Renal cortical epithelial cell (primary cell): ENCODE measurements at places on chromosomes 2 and 18. TPM values are rescaled to one million over a fixed set of nuclear protein-coding genes. Genes with fewer than 3 reads are reported as not detected.

GRCh38 chr2:162056796-162057399 lies 17.1 kb downstream of the DPP4 start:
- peak; percentile 79 for DNase-seq

DNA sequence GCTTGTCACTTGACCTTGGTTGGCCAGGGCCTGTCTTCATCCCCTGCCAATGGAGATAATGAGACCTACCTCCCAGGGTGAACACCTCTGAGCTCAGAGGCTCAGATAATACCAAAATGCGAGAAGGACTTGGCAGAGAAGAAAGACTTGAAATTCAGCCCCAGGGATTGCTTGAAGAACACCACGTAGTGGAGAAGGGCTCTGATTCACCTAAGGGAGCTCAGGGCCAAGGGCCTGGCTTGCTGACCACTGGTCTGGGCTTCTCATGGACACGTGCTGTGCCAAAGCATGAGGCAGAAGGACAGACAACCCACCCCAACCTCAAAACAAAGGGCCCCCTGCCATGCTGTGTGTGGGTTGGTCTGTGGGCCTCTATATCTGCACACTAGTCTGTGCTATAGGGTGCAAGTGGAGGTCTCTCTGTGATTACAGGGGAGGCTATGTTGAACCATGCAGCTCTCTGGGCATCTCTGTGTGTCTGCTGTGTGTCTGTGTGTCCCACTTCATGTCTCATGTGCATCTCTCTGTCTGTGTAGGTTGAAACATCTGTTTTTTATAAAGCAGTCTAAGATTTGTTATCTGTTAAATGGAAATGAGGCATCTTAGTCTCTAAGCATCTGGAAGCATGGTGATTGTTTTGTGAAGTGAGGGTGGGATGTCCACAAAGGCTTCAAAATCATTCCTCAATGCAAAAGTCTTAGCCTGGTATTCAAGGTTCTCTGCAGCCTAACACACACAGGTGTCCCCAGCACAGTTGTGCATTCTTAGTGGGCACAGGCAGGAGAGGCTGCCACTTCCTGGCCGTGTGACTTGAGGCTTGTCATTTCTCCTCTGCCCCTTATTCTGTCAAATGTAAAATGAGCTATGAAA lies 61.0 kb upstream of the EPAS1 start:
- no peak for DNase-seq

DNA sequence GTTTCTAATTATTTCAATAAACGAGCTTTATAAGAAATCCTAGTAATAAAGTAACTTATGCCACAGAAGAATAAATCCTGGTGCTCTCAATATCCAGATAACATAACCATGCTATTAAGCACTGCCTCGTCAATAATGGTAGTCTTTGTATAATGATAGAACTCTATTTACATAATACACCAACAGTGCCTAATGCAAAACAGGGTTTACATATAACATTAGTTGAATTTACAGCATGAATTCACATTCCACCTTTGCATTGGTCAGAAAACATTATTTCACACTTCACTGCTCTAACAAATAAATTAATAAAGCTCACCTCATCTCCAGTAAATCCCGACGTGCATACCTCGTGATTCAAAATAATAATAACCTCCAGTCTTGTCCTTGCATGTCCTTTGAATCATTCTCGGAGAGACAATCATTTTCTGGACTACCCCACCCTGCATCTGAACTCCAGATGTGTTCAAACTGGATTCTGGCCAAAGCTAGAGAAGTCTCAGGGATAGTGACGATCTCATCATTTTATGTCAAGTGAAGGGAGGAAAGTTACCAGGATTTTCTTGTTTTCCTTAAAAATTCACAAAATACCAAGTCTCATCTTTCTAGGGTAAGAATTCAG lies 189.2 kb downstream of the NCKAP5 start:
- no peak for DNase-seq

Gene SP9
- not detected in 2 replicates for total RNA-seq

DNA sequence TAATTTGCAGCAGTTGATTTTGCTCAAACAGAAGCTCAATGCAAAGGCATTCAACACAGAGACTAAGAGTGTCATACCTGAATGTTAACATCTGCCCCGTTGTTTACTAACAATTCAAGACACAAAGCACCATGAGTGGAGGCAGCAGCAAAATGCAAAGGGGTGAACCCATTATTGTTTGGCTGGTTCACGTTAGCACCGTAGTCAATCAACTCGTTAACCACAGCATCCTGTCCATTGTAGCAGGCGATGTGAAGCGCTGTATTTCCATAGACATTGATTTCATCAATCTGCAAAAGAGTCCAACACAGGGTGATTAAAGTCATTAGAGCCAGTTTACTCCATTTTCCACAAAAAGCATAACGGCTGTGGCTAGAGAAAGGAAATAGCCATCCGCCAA lies 189.3 kb downstream of the ANKRD44 start:
- DNase-seq = no peak

GRCh38 chr18:49894517-49895226 lies 81.3 kb upstream of the ACAA2 start:
- DNase-seq = no peak

DNA sequence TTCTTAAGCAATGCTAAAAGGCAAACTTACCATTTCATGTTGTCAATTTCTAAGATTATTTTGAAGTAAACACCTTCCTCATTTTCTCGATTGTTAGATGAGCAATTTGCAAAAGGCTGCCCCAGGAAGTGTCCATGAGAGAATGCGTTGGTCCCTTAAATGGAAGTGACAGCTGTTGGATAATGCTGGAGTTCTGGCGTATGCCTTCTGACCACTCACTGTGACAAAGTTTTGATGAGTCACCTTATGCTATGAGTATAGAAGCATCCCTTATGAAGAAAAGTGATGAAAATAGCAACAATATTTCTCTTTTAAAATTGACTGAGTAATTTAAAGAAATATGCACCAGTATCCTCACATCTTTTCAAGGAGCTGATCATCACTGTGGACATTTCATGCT lies 1497.5 kb downstream of the DPP10 start:
- DNase-seq = no peak

GRCh38 chr2:73133566-73134197 lies 20.9 kb upstream of the RAB11FIP5 start:
- no peak for DNase-seq

Gene NDUFS1
- 188 and 301 TPM in 2 replicates for total RNA-seq

Gene B3GNT7
- total RNA-seq = 4.0 and 4.5 TPM in 2 replicates

GRCh38 chr2:182166406-182166805 lies 180.8 kb downstream of the PPP1R1C start:
- no peak for DNase-seq

DNA sequence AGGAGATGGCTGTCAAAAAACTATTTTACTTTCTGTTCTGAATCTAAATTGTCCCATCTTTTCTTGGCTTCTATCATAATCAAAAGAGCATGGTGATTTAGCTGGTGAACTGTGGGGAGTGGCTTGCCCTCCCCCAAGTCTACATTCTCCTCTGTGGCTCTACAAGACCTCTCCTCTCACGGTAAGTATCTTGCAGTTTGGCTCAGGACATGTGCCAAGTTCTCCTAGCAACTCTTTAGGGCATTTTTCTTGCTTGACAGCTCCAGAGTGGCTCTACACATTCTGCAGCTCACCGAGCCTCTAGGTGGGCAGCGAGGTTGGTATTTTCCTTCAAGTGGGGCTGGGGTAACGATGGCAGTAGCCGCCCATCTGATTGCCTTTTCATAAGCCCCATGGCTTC lies 29.1 kb downstream of the SLC4A5 start:
- DNase-seq = no peak

Gene ACOXL
- 0.69 TPM in 1 of 2 replicates, not detected in the other for total RNA-seq

Gene LGALSL
- total RNA-seq = 4.6 and 16.0 TPM in 2 replicates

GRCh38 chr2:178280244-178280852 lies 86.0 kb downstream of the OSBPL6 start:
- DNase-seq = no peak

GRCh38 chr2:142130111-142131009 lies 456 bp downstream of the LRP1B start:
- peak; percentile 63 for DNase-seq

GRCh38 chr2:171309455-171310286 lies 124.1 kb downstream of the METTL8 start:
- no peak for DNase-seq

- no peak for DNase-seq
Observed at GRCh38 chr2:56184500-56185011, 766 bp downstream of the CCDC85A start.

GRCh38 chr2:8169443-8169842 lies 512.4 kb upstream of the ID2 start:
- DNase-seq = no peak

GRCh38 chr18:59950215-59950944 lies 50.6 kb downstream of the PMAIP1 start:
- DNase-seq = peak; percentile 51

- DNase-seq = no peak
Observed at GRCh38 chr2:166344286-166345113, 31.2 kb downstream of the SCN9A start.

DNA sequence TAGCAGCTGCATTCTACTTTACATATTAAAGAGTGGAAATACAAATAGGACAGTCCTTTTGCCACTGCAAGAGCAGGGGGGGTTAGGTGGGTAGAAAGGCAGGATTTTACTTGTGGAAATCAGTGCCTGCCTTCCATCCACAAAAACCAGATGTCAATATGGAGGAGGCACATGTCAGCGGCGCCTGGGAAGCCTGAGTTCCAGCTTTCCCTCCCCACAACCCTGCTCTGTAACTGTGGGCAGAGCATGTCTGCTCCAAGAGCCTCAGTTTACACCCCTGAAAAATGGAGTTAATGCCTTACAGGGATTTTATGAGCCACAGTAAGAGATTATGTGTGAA lies 32.9 kb downstream of the STEAP3 start:
- no peak for DNase-seq

Gene ASXL2
- 4.7 and 20.1 TPM in 2 replicates for total RNA-seq
